ENCODE measurements at places on chromosomes 13 and 19. TPM values are rescaled to one million over a fixed set of nuclear protein-coding genes. Genes with fewer than 3 reads are reported as not detected.
A peak's percentile ranks its signal among the peaks of the same experiment; 100 is the strongest.

- no peak for DNase-seq
Observed at GRCh38 chr19:33627526-33627925, 5.8 kb downstream of the CHST8 start.

GRCh38 chr13:38376546-38376945 is 26.9 kb downstream of the UFM1 start:
- DNase-seq = no peak

DNA sequence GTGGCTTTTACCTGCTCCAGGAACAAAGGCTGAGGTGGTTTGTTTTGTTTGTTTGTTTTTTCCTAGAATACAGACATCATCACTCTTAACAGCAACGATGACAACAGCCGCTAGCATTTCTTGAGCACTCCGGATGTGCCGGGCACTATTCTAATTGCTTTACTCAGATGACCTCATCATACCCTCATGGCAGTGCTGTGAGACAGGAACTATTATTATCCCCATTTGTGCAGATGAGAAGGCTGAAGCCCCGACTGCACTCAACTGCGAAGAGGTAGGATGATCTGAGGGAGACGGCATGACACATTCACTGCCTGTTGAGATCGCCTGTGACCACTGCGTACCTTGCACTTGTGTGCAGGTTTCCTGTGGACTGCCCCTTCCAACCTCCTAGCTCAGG is 66.5 kb downstream of the CCDC70 start:
- no peak for DNase-seq

Gene ZNF383
- total RNA-seq = 16.7 TPM

Gene SPACA4
- not detected for total RNA-seq

Gene OR1M1
- not detected for total RNA-seq

DNA sequence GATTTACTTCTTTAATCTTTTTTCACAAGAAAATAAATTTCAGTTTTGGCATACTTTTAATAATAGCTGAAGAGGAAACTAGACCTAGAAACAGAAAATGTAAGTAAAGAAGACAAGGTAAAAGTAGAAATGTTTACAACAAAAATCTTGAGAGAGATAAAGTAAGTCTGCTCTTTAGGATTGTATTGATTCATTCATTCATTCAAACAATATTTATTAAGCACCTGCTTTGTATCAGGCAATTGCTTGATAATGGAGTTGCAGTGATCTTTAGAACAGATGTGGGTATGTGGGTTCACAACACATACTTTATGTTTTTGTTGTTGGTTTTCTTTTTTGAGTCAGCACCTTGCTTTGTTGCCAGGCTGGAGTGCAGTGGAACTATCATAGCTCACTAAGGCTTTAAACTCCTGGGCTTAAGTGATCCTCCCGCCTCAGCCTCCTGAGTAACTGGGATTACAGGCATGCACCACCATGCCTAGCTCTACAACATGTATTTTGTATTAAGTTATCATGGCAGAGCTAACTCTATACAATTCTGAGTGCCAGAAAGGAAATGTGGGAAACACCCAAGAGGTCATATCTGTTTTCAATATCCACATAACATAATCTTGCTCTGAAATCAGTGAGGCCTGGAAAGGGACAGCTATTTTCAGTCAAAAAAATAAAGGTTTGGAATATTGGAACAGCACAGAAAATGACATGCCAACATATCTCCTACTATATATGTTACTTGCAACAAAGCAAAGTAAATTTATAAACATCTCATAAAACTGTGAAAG is 8.8 kb upstream of the SPART start:
- no peak for DNase-seq

- no peak for DNase-seq
Observed at GRCh38 chr13:101382086-101382485, 34.2 kb downstream of the NALCN start.

DNA sequence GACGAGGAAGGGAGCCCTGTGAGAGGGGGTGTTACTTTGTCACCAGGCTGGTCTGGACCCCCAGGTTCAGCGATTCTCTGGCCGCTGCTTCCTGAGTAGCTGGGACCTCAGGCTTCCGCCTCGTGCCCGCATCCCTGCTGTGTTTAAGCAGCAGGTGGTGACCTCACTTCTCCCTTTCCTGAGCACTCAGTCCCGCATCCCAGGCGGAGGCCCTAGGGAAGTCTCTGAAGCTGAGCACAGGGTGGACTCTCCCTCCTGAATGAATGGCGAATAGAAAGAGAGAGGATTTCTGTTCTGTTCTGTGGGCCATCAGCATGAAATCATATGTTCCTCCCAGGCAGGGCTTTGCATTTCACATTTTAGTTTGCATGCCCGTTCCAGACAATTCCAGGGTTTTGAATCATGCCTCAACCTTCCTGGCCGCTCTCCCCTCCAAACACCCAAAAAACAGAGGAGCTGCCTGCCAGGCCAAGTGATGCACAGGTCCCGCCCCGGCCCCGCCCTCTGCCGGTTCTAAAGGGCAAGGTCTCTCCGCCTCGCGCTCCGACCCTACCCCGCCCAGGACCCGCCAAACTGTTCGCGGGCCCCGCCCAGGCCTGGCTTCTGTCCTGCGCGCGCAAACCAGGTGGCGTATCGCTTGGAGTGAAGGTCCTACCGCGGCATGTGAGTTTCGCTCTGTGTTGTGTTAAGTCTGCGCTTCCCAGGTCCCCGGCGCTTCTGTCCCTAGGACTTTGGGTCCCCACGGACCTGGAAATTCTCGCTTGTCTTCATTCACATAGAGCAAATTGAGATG is 35.1 kb upstream of the ZNF808 start:
- peak; percentile 20 for DNase-seq

Gene ITGBL1
- total RNA-seq = 19.4 TPM

- no peak for DNase-seq
Observed at GRCh38 chr13:97390941-97391600, 42.9 kb upstream of the RAP2A start.

DNA sequence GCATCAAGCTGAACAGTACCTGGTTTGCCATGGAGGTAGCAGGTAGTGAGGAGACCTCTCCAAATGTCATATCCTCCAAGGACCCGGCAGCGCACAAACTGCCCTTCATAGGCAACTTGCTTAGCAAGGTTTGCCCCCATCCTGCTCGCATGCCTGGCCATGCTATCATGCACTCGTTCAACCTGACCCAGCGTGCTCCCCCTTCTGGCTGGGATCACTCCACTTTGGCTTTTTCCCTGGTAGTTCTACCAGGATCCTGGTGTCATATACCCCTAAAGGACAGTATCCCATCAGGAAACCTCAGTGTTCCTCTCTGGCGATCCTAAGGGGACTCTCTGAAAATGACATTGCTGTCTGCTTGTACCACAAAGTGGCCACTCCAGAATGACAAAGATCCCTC is 38.6 kb upstream of the ZNF30 start:
- no peak for DNase-seq

Data from uterus (tissue), 4 donors.